ENCODE measurements at places on chromosomes 5 and 9.

- no peak for DNase-seq
Observed at GRCh38 chr9:4822057-4822456, 29.3 kb downstream of the RCL1 start.

DNA sequence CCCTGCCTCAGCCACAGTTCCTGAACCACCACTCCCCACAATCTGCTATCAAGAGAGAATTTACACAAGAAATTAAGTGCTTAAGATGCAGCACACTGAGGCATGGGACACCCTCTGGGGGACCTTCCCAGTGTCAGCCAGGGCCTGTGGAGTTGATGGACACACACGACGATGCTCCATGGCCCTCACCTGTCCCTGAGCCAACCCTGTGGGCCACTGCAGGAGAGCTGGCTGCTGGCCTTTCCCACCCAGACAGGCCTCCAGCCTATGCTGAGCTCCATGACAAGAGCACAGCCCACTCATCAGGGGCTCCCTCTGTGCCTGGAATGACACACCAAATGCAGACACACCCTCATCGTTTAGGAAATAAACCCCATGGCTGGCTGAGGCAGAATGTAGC lies 124.6 kb downstream of the ADAMTS16 start:
- no peak for DNase-seq

DNA sequence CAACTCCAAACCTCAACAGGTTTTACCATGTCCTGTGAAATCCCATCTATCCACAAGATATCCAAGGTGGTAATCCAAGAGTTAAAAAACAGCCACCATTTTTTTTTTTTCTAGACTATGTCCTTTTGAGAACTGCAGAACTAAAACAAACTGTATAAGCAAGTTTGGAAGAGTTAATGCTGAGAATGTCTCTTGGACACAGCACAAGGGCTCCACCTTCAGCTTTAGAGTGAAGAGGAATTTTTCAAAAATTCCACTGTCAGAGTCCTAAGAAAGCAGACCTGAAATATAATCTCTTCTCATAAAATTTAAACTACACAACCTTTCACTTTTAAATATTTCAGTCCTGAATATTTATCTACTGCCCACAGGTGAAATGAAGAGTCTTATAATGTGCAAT lies 167.8 kb upstream of the CCNG1 start:
- no peak for DNase-seq

- no peak for DNase-seq
Observed at GRCh38 chr5:102561894-102562760, 63.3 kb upstream of the SLCO6A1 start.

GRCh38 chr9:114093031-114093471 lies 6.0 kb downstream of the KIF12 start:
- no peak for DNase-seq

DNA sequence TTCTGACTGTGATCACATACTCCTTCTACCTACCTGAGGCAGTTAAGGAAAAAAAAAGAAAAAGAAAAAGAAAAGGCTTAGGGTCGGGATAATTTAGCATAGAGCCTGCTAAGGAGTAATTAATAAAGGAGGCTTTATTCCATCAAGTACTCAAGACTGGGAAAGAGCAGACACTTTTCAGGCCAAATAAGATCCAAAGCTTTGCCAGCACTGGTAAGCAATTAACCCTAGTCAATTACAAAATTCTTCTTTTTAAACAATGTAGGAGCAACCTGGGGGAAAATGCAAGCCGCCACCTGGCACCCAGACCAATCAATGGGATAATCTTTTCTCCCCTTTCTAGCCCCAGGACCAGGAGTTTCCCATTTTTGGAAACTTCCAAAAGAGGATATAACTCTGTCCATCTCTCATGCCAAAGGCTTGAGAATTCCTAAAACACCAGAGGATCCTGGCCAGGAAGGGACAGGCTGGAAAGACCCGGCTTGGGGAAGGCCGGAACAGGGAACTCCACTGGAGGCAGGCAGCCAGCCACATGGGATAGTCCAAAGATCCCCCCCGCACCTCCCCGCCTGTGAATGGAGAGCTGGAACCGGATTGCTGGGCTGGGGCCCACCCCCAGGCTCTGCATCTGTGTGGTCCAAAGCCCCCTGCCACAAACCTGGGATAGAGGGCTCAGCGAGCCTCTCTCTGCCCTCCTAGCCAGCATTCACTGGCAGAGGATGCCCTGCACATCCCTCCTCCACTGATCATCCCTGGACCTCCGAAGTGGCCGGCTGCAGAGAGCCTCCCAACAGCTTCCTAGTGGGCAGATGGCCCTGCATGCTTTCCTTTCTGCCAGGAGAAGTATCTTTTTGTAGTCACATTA lies 117.8 kb downstream of the ZNF354C start:
- no peak for DNase-seq

DNA sequence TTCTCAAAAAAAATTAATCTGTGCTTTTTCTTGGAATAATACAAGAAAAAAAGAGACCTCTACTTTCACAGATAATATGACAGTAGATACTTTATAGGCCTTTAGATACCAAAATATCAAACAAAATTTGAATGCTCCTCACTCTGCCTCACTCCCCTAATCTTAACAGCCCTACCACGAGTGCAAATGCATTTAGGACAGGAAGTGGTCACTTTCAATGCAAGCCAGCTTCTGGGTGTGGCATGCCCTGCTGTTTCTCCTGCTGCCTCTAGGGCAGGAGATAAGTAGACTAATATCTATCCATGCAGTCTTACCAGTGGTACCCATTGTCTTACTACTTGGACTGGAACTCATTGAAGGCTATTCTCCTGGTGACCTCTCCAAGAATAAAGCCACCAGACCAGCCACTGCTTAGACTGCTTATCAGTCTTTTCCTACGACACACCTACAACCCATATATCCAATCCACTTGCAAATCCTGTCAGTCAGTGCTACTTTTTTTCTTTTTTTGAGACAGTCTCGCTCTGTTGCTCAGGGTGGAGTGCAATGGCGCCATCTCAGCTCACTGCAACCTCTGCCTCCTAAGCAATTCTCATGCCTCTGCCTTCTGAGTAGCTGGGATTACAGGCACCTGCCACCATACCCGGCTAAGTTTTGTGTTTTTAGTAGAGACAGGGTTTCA lies 23.0 kb downstream of the FRRS1L start:
- no peak for DNase-seq

DNA sequence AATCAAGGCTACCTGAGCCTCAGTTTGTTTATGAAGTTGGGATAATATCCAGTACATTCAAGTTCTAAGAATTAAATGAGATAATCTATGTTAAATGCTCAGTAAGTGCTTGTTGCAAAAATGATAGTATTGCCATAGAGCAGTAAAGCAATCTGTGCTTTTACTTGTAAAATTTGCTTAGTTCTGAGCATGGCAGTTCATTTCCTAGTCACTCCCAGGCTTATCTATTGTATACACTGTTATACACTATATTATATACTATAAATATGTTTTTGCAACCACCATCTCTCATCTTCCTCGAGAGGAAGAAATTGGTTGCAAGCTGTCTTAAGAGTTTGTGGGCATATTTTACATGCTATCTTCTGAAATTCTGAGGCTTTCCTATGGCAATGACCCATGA lies 63.4 kb downstream of the MTREX start:
- no peak for DNase-seq

- DNase-seq: no peak
Observed at GRCh38 chr5:169719360-169720314, 82.6 kb downstream of the DOCK2 start.

- no peak for DNase-seq
Observed at GRCh38 chr9:12695474-12695873, 2.3 kb downstream of the TYRP1 start.

GRCh38 chr5:139038613-139039305 lies 159.4 kb downstream of the SIL1 start:
- no peak for DNase-seq

GRCh38 chr5:127563136-127563535 lies 45.7 kb downstream of the PRRC1 start:
- no peak for DNase-seq

DNA sequence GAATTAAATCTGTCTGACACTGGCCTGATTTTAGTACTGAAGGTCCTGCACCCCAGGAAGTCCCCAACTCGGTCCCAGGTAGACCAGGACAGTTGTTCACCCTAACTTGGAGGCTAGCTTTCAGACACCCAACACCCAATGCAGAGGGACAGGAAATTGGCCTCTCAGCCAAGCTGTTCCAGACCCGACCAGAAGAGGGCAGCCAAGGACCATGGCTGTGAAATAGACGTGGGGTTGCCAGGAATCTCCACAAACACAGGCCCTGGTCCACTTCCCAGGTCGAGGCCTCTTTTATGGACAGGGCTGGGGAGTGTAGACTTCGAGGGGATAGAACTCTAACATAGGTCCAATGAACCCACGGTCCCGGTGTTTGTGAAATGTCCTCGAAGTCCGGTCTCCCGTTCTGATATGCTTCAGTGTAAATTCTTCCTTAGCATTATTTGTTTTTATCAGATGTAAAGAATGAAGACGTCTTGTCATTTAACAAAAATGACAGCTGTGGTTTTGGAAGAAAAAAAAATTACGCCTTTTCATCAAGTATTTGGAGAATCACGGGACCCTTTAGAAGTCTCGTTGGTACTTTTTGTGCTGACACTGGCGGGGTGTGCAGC lies 260.3 kb upstream of the ADAMTS16 start:
- DNase-seq: no peak

- no peak for DNase-seq
Observed at GRCh38 chr9:129597355-129598088, 23.4 kb downstream of the C9orf50 start.

DNA sequence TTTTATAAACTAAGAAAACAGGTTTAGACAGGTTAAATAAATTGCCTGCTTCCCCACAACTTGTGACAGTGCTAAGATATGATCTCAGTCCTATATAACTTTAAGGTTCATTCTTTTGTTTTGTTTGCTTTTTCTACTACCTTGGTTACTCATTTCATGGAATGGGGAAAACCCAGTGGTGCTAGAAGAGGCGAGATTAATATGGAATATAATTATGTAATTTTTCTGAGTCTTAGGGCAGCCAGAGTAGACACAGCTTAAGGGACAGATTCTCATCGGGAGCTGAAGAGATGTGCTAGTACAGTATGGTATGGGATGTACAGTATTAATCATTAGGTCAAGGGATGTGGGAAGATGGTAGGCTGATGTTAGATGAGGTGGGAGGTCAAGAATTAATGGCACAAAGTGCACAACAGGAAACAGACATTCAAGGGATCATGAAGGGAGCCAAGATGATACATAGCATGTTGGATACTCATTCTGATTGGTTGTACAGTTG lies 6.2 kb downstream of the TRIM32 start:
- no peak for DNase-seq

- DNase-seq: no peak
Observed at GRCh38 chr5:1507457-1507856, 16.3 kb downstream of the LPCAT1 start.

- DNase-seq: no peak
Observed at GRCh38 chr5:57845025-57845424, 362.4 kb upstream of the ACTBL2 start.

DNA sequence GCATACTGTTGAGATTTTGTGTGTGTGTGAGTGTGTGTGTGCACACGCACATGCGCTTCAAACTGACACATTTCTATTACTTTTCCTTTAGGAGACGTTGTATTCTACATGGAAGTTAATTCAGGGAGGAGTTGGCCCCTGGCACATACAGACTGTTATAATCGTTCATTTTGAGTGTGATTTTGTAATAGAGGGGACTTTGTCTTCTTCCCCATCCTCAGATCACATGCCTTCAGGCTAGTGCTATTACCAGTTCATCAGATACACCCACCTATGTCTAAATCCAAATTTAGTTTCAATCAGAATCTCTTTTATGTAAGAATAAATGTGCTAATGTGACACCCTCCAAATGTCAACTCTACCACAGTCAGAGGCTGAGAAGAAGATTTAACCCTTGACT lies 90.2 kb downstream of the FBXO4 start:
- DNase-seq: no peak

GRCh38 chr9:357560-357959 lies 142.9 kb downstream of the DOCK8 start:
- no peak for DNase-seq

DNA sequence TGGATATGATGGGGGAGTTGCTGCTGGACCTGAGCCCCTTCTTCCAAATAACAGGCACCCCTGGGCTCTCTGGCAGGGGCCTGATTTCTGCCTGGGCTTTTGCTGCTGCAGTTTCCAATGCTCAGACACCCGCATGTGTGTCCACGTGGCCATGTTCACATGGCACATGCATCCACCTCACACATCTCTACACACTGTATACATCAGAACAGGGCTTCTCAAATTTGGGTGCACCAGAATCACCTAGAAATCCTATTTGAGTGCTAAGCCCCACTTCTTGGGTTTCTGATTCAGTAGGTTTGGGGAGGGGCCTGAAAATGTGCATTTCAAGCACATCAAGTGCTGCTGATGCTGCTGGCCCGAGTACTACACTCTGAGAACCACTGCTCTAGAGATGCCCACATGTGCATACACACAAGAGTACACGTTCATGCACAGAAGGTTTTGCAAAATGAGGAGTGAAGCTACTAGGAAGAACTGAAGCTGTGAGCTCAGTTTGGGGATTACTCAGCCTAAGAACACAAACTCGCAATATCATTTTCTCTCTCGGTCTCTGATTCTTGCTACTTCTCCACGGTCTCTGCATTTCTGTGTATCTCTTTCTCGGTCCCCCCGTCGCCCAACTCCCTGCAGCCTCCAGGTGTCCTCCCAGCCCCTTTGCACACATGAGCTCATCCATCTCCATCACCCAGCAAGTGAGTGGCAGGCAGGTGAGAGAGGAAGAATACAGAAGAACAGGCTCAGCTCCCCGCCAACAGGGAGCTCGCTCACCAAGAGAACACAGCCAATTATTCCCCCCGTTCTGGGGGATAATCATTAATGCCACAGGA lies 97.0 kb downstream of the PCDH1 start:
- DNase-seq: no peak

DNA sequence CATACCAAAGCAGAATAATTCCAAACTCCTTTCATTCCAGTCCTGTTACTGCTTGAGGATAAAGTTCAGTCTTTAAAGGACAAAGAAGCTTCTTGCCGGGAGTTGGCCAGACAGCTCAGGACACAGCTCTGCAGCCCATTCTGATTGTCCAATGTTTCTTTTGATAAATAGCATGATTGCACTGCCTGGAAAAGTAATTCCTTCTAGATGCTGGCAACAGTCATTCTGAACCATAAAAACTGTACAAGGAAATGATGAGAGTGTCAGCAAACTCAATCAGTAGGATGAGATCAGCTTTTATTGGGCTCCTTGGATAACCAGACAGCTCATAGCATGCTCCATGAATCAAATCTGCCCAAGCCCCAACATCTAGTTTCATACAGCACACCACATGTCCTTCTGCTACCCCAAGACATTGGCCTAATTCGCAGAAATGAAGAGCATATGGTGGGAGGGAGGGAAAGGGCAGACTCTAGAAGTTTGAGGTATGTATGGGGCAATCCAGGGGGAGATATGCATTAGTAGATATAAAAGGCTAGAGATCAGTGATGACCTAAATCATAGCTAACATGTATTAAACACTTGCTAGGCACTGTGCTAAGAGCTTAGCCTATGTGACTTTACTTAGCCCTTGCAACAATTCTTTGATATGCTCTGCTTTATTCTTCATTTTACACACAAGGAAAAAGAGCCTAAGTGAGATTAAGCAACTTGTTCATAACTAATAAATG lies 219.9 kb upstream of the NREP start:
- DNase-seq: no peak
